Breast epithelium (tissue), 4 donors: ENCODE measurements at places on chromosomes 7 and 10.

DNA sequence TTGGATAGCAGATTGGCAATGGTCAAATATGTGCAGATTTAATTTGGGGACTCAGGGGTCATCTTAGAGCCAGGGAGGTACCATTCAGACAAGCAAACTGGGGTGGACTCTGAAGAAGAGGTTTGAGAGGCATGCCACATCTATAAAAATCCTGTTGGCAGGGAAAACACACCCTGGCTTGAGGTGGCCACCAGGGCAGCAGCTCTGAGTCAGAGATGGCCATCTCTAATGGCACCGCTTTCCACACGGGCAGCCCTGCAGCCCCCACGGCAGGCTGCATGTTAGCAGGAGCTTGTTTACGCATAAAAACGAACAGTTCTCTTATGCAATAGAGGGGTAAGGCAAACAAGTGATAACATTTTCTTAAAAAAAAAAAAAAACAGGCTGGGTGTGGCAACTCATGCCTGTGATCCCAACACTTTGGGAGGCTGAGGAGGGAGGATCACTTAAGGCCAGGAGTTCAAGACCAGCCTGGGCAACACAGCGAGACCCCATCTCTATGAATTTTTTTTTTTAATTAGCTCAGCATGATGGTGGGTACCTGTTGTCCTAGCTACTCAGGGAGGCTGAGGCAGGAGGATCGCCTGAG lies 14.9 kb downstream of the DLG5 start:
- no peaks in the 10 kb centered on the region for H3K36me3 ChIP-seq
- DNase-seq: no peak
- H3K4me3 ChIP-seq: no peak overlapping the region

DNA sequence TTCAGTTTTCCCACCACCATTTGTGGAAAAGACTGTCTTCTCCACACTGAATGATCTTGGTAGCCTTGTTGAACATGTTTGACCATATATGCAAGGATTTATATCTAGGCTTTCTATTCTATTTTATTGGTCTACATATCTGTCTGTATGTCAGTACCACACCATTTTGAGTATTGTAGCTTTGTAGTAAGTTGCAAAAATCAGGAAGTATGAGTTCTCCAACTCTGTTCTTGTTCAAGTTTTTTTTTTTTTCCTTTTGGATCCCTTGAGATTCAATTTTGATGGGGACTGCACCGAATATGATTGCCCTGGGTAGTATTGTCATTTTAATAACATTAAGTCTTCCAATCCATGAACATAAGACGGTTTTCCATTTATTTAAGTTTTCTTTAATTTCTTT lies 176.8 kb downstream of the DNAJC1 start:
- H3K27me3 ChIP-seq: no peaks in the 10 kb centered on the region
- no peak for DNase-seq
- no peak overlapping the region for H3K27ac ChIP-seq
- H3K36me3 ChIP-seq: no peaks in the 10 kb centered on the region
- H3K4me3 ChIP-seq: no peak overlapping the region

- H3K27me3 ChIP-seq: no peaks in the 10 kb centered on the region
- H3K36me3 ChIP-seq: no peaks in the 10 kb centered on the region
- no peak within 1 kb of the TSS for H3K4me3 ChIP-seq
- no peak within 1 kb of the TSS for H3K27ac ChIP-seq
- no peak for DNase-seq
- H3K4me1 ChIP-seq: no peaks in the 10 kb centered on the region
Measured at GRCh38 chr10:23191764-23192711, at the start of gene PTF1A. Gene PTF1A (plus strand): TSS chr10:23192312. CDS start chr10:23192531, 219 bp downstream.

DNA sequence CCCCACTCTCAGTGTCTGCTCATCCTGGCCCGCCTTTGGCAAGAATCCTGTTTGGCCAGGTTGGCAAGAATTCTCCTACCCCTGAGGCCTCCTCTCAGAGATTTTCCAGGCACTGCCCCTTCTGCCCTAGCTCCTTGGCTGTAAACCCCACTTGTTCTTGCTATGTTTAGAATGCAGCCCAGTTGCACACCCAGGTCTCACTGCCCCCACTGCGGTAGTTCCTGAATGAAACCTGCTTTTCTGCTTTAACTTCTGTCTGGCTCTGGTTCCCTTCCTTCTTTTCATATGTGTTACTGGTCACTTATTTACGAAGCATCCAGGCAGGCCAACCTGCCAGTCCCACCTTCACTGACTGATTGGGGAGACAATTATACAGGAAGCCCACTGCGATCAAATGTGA lies 576.9 kb downstream of the GLRX3 start:
- no peaks in the 10 kb centered on the region for H3K4me1 ChIP-seq
- H3K27ac ChIP-seq: no peak overlapping the region
- no peak for DNase-seq
- H3K36me3 ChIP-seq: no peaks in the 10 kb centered on the region
- H3K4me3 ChIP-seq: no peak overlapping the region

- no peak overlapping the region for H3K4me3 ChIP-seq
- H3K27ac ChIP-seq: no peak overlapping the region
- no peak for DNase-seq
- no peaks in the 10 kb centered on the region for H3K36me3 ChIP-seq
Measured at GRCh38 chr7:1341361-1342089, 108.9 kb downstream of the UNCX start.

DNA sequence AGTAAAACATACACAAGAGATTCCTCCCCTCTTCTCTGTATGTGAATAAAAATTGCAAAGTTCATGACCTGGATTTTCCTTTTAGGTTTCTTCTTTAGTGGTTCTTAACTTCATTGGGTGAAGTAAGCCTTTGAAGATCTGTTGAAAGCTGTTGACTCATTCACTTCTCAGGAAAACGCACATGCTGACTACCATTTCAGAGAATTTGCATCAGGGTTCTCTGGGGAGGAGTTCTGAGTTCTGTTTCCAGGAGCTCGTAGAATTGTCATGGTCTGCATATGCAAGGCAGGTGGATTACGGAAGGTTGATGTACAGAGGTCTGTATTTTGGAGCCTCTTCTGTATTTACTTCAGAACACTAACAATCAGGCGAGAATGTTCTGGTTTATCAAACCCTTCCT lies 962 bp upstream of the SLC26A4 start:
- no peaks in the 10 kb centered on the region for H3K36me3 ChIP-seq
- DNase-seq: no peak
- peaks cover 23% of the 10 kb centered on the region for H3K27me3 ChIP-seq
- H3K4me3 ChIP-seq: no peak overlapping the region
- H3K4me1 ChIP-seq: peaks cover 5% of the 10 kb centered on the region
- no peak overlapping the region for H3K27ac ChIP-seq

GRCh38 chr7:36670585-36671431 lies 53.5 kb downstream of the AOAH start:
- no peak overlapping the region for H3K27ac ChIP-seq
- no peaks in the 10 kb centered on the region for H3K36me3 ChIP-seq
- peak; percentile 35 for DNase-seq
- no peak overlapping the region for H3K4me3 ChIP-seq
- H3K4me1 ChIP-seq: no peaks in the 10 kb centered on the region

DNA sequence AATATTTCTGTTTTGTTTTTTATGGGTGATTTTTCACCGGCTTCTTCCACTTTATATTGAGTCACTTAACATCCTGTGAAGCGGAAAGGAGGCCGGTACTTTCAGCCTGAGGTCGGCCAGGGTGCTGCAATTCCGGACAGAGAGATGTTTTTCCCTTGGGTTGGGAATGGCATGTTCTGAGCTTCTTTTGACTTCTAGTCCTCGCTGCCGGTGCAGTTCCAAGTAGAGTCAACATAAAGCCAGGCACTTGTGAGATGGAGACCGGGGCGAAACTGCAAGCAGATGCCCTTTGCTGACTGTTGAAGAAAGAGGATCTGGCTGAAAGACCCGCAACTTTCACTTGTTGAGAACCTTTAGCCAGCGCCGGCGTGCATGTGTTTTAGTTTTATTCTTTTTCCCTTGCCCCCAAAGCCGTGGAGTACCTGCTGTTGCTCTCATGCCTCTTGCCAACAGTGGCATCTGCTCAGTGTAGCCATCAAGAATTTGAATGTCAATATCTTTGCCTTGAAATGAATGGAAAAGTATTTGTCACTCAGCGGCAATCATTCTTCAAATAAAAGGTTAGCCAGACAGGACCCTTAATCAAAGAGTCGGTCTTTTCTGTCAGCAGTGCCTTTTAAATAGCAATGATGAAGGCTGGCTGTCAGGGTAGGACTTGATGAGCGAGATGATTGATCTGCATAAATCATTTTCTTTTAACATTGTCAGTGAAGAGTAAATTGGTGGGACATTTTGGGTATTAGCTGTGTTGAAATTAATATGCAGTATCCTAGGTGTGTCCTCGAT lies 351.2 kb downstream of the LRMDA start:
- no peak overlapping the region for H3K27ac ChIP-seq
- no peaks in the 10 kb centered on the region for H3K27me3 ChIP-seq
- DNase-seq: no peak
- H3K4me1 ChIP-seq: no peaks in the 10 kb centered on the region
- no peak overlapping the region for H3K4me3 ChIP-seq
